Activated naive CD8-positive, alpha-beta T cell treated with anti-CD3 and anti-CD28 coated beads for 36 hours (primary cell): ENCODE measurements at places on chromosomes 13 and 19. TPM values are rescaled to one million over a fixed set of nuclear protein-coding genes. Genes with fewer than 3 reads are reported as not detected.

DNA sequence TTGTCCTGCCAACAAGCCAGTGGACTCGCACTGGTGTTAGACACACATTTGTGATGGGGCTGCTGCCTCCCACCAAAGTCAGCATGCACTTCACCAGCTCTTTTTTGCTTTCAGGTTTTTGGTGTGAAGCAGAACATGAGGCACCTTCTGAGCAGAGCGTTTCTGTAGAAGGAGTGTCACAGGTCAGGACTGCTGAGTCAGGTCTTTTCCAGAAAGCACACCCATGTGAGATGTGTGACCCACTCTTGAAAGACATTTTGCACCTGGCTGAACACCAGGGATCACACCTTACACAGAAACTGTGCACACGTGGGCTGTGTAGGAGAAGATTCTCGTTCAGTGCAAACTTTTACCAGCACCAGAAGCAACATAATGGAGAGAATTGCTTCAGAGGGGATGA lies 4.8 kb downstream of the ZNF304 start:
- H3K4me3 ChIP-seq, result no peak overlapping the region
- H3K27me3 ChIP-seq, result no peaks in the 10 kb centered on the region
- peaks cover 92% of the 10 kb centered on the region for H3K36me3 ChIP-seq
- no peak overlapping the region for H3K27ac ChIP-seq

DNA sequence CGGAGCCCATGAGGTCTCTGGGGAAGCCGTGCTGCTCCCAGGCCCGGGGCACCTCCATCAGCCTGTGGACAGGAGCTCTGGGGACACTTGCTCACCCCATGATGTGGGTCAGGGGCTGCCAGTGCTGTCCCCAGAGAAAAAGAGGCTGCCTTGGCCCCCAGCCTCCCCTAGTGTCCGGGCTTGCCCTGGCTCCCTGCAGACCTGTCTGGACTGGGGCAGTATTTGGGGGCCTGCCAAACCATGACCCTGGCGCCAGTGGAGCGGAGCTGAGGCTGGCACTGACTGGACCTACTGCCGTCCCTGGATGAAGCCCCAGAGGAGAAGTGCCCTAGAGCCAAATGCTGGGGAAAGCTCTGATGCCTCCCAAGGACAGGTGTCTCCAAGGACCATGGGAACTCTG lies 30.4 kb downstream of the ELAVL1 start:
- H3K4me3 ChIP-seq, result no peak overlapping the region
- H3K27ac ChIP-seq, result no peak overlapping the region
- no peaks in the 10 kb centered on the region for H3K27me3 ChIP-seq
- DNase-seq, result no peak
- no peaks in the 10 kb centered on the region for H3K4me1 ChIP-seq
- peaks cover 5% of the 10 kb centered on the region for H3K36me3 ChIP-seq

GRCh38 chr19:7292950-7293761 lies 1.1 kb downstream of the INSR start:
- H3K27me3 ChIP-seq, result peaks cover 53% of the 10 kb centered on the region
- H3K4me1 ChIP-seq, result peaks cover 7% of the 10 kb centered on the region
- no peaks in the 10 kb centered on the region for H3K36me3 ChIP-seq
- DNase-seq, result peak; percentile 6

DNA sequence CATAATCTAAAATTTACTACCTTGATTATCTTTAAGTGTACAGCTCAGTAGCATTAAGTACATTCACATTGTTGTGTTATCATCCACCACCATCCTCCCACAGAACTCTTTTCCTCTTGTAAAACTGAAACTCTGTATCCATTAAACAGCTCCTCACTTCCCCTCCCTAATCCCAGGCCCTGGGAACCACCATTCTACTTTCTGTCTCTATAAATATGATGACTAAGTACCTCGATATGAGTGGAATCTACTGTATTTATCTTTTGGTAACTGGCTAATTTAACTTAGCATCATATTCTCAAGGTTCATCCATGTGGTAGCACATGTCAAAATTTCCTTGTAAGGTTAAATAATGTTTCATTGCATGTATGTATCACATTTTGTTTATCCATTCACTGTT lies 49.0 kb upstream of the POMP start:
- no peak for DNase-seq
- no peak overlapping the region for H3K27ac ChIP-seq
- H3K27me3 ChIP-seq, result no peaks in the 10 kb centered on the region
- peaks cover 19% of the 10 kb centered on the region for H3K4me1 ChIP-seq

The TEX26 gene
- total RNA-seq, result not detected
